NCI-H2029 treated with DMSO at 0.1 percent for 48 hours (cell line): ENCODE measurements at places on chromosomes 11 and 22.

- no peak for DNase-seq
Measured at GRCh38 chr11:128696941-128697340, 3.1 kb downstream of the FLI1 start.

DNA sequence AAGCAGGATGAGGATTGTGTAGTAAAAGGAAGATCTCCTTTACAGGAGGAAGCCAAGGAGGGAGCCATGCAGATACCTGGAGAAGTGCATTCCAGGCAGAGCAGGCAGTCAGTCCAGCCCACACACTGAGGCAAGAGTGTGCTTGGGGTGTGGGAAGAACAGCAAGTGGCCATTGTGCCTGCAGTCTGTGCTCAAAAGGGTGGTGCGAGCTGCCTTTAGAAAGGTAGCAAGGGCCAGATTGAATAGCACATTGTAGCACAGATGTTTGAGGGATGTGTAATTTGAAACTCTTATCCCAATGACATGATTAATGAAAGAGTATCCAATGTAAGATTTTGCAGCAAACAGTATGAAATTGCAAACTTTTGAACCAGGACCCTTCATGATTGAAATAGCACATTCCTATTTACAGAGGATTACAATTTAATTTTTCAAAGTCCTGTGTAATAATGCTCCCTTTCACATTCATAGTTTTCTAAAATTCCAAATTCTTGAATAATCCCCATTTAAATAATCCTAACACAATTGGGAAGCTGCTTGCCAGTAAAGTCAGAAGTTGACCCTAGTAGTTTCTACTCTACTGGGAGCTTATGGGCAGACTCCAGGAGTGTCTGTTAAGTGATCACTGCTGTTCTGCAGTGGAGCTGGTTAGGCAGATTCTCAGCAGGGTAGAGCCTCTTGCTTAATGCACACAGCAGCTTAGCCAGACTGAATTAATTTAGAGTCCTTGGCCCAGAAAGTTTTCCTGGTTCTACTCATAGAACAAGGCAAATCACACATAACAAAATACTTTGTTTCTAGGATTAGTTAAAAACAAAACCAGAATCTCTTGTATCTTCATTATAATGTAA is 78.1 kb downstream of the CYB5R2 start:
- DNase-seq, result no peak

GRCh38 chr11:129861702-129862522 is 33.5 kb downstream of the NFRKB start:
- DNase-seq, result no peak

GRCh38 chr11:6022956-6023355 is 7.6 kb downstream of the OR56A1 start:
- no peak for DNase-seq

GRCh38 chr11:15668718-15669117 is 554.0 kb downstream of the INSC start:
- DNase-seq, result no peak

DNA sequence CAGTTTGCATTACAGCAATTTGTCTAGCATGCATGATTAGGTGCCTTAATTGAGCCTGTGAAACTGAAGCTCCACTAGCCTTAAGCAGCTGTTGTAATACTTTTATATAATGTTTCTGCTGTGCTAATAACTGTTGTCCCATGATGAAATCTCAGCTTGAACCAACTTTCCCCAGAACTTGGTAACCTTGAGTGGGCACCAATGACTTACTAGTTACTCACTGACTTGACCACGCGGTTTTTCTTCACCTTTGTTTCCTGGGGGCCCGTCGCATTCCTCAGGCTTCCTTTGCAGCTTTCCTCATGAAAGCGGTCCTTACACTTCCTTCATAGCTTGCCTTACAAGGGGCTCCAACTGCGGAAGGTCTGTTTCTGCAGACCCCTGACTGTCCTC is 11.2 kb upstream of the GLYATL1 start:
- DNase-seq, result no peak

GRCh38 chr22:47011131-47011858 is 248.8 kb downstream of the TBC1D22A start:
- DNase-seq, result no peak

GRCh38 chr11:44241851-44242250 is 68.1 kb downstream of the ALX4 start:
- DNase-seq, result no peak

- DNase-seq, result no peak
Measured at GRCh38 chr22:45510376-45511232, 7.9 kb downstream of the FBLN1 start.

- DNase-seq, result no peak
Measured at GRCh38 chr22:31218565-31219262, 6.6 kb downstream of the LIMK2 start.

GRCh38 chr11:84430661-84431060 is 1144.5 kb upstream of the CCDC90B start:
- no peak for DNase-seq

DNA sequence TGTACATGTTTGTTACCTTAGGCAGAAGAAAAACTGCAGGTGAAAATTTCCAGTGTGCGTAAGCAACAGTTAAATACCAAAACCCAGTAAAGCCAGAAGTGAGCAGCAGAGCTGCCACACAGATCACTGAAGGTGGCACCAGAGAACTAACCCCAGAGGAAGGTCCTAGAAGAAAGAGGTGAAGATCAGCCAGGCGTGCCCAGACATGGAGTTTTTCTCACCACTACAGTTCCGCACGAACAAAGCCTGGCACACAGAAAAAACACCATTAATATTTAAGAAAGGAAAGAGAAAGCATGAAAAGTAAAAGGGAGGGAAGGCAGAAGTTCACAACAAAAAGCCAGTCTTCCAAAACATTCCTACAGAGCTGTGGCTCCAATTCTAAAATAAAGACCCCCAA is 60.7 kb downstream of the STK33 start:
- DNase-seq, result no peak

DNA sequence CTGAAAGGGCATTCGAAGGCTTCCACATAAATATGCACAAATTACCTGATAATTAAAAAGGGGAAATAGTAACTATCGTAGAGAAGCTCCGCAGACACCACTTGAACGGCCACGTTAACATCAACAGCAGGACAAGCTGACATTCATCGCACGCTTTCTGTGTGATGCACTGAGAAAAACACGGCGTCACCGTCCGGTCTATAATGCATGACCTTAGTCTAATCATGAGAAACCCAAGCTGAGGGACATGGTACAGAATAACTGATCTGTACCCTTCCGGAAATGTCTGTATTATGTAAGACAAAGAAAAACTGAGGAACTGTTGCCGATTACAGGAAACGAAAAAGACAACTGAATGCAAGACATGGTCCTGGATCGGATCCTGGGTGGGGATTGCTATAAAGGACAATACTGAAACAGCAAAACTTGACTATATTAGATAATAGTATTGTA is 678 bp upstream of the RANGAP1 start:
- DNase-seq, result no peak

DNA sequence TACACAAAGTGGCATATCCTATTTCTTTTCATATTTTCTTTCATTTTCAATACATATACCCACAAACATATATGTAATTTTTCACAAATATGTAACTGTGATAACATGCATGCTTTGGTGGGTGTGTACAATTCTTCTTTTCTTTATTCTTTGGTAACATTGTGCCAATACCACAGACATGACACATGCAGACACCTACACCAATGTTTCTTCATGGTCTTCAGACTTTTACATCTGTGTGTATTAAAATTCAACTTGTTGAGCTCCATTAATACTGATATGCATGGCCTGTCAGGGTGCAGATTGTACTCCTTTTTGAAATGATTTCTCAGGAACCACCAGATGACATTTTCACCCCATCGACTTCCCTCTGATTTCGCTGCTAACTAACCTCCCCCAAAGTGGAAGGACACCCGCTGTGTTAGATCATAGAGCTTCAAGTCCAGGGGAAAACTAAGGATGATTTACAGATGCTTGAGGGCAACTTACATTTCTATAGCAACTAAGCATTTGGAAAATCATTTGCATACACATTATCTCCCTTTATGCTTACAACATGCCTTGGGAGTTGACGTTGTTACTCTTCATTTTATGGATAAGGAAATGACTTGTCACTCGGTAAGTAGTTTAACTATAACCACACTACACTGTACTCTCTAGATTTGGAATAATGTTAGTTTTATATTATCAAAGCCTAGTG is 10.5 kb upstream of the PANX3 start:
- DNase-seq, result no peak

- DNase-seq, result no peak
Measured at GRCh38 chr22:44818727-44819126, 66.4 kb downstream of the ARHGAP8 start.

DNA sequence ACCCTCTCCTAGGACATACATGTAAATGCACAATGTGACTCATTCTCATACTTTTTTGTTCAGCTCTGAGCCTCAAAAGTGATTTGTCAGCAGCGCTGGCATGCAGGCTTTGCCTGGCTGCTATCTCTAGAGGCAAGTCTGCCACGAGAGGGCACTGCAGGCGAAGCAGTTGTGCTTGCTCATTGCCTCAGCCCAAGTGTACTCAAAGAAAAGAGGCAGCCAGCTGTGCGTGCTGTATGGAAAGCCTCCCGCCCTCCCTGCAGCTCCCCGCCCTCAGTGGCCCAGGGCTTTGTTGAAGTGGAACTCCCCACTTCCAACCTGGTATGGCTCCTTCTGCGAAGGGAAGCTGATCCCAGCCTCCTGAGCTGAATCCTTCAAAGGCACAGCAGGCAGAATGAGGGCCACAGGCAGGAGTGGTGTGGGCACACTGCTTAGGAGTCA is 16.3 kb downstream of the SDHAF2 start:
- DNase-seq, result peak; percentile 30

GRCh38 chr11:77074205-77074604 is 7.4 kb downstream of the CAPN5 start:
- no peak for DNase-seq
